ENCODE measurements at places on chromosomes 5 and 9. TPM values are rescaled to one million over a fixed set of nuclear protein-coding genes. Genes with fewer than 3 reads are reported as not detected.

- DNase-seq: no peak
These were observed 23.9 kb downstream of the LARP1 start for GRCh38 chr5:154779105-154779504.

DNA sequence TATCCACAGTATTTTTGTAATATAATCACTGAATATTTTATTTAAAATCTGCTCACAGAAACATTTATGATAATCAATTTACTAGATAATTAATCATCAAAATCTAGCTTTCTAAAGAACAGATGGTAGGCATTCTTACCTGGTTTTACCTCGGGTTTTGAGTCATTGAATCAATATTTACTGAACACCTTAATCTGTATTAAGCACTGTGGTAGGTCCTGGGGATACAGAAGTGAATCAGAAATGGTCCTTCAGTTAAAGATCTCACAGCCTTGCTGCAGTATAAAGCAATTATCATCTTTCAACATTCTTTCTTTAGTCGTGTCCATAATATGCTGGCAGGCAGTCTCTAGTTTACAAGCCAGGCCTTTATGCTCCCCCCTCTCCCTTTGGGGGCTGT lies 2.0 kb upstream of the MEIKIN start:
- no peak for DNase-seq

The PDE8B gene
- 53.1 TPM for total RNA-seq

GRCh38 chr5:56698463-56699381 lies 116.6 kb upstream of the MAP3K1 start:
- DNase-seq: no peak

GRCh38 chr9:135920973-135921585 lies 13.7 kb upstream of the CAMSAP1 start:
- DNase-seq: no peak

DNA sequence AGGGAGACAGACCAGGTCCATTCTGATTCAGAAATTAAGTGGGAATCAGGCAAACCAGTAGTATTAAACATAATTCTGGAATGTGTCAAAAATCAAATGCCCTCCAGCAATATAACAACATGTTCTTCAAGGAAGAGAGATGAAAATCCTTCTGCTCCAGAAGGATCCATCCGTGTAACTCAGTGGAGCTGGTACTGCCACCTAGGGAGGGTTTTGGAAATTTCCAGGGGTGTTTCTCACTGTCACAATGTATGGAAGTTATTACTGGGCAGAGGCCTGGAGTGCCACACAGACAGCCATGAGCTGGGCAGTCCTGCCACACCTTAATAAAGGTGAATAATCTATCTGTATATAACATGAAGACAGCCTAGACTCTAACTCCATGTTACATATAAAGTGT lies 87.5 kb downstream of the TTLL11 start:
- no peak for DNase-seq

GRCh38 chr9:107827304-107827703 lies 337.7 kb upstream of the KLF4 start:
- no peak for DNase-seq

The PCDHB11 gene
- total RNA-seq: 1.8 TPM

- DNase-seq: no peak
These were observed 82.8 kb upstream of the TLE1 start for GRCh38 chr9:81772144-81772543.

DNA sequence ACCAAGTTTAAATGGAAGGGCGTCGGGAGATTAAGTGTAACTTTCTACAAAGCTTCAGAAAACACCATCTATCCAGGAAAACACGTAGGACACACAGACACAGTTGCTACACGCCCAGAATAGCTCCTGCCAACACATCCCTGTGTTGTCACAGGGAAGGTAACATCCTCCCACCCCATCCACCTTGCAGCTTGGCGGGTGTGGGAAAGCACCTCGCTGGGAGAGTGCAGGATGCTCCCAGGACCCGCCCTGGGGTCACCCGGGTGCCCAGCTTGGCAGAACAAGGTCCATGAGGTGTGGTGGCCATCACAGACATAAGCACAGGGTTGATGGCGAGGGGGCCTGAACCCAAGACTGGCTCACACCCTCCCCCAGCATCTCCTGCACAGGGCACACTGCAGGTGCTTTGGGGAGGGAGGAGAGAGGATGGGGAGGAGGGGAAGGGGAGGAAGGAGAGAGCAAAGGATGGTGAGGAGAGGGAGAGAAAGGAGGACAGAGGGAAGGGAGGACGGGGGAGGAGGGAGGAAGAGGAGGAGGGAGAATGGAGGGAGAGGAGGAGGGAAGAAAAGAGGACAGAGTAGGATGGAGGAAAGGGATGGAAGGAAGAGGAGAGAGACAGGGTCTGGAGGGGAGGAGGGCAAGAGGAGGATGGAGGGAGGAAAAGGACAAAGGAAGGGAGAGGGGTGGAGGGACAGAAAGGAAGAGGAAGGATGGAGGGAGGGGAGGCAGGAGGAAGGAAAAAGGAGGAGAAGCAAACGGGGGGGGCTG lies 37.2 kb downstream of the GOLM1 start:
- no peak for DNase-seq

DNA sequence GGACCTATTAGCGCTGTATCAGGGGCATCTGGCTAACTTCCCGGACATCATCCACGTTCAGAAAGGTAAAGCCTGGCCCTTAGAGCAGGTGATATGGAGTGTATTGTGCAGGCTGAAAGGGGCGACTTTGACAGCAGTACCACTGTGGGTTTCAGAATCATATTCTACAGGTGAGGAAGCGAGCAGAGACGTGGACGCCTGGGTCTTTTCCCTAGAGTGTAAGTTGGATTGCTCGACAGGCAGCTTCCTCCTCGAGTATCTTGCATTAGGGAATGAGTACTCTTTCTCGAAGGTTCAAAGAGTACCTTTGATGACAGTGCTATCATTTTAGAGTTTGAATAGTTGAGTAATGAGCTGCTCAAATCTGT lies 1.9 kb downstream of the SNX18 start:
- DNase-seq: no peak

DNA sequence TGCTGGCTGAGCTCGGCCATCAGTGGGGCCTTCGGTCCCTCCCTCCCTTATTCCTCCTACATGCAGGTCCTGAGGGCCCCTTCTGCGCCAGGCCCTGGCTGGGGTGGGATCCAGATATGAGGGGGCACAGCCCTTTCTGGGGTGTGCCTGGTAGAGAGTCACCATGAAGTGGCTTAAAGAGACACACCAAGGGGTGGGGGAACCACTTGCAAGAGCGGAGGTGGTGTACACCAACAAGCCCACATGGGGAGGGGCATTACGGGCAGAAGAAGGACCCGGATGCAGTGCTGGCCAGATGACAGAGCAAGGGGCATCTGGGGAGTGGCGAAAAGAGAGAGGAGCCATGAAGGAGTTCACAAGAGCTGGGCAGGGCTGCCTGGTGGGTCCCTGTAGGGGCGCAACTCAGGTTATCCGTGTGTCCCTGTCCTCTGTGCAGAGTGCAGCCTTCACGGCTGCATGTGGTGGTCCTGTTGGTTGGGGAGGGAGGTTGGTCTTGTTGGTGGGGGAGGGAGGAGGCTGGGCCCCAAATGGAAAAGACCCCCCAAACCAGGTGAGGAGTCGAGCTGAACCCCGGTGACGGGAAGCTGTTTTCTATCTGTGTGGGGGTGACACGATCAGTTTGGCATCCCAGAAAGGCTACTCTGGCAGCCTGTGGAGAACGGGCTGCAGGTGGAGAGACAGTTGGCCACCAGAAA lies 158.1 kb downstream of the DAB2IP start:
- DNase-seq: no peak

The ASS1 gene
- total RNA-seq: 621 TPM

- no peak for DNase-seq
These were observed 33.4 kb upstream of the ARAP3 start for GRCh38 chr5:141715346-141715905.

- DNase-seq: no peak
These were observed 20.4 kb downstream of the PDE8B start for GRCh38 chr5:77230727-77231470.

DNA sequence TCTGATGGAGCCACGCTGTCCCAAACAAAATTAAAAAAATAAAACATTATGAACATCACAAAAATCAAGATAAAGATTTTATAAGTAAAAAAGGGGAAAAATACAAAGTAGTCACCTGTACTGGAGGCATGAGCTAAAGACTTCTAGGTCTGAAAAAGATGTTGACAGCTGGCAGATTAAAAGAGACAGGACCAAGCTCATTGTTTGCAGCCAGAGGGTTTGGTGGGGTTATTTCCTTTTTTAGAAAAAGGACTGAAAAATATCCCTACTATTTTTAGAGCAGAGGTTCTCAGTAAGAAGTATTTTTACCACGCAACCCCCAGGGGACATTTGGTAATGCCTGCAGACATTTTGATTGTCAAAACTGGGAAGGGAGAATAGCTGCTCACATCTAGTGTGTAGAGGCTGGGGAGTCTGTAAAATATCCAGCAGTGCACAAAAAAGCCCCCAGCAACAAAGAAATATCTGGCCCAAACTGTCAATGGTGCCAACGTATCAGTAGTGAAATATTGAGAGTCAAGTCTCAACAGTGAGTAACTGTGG lies 353.4 kb downstream of the TLE1 start:
- no peak for DNase-seq

DNA sequence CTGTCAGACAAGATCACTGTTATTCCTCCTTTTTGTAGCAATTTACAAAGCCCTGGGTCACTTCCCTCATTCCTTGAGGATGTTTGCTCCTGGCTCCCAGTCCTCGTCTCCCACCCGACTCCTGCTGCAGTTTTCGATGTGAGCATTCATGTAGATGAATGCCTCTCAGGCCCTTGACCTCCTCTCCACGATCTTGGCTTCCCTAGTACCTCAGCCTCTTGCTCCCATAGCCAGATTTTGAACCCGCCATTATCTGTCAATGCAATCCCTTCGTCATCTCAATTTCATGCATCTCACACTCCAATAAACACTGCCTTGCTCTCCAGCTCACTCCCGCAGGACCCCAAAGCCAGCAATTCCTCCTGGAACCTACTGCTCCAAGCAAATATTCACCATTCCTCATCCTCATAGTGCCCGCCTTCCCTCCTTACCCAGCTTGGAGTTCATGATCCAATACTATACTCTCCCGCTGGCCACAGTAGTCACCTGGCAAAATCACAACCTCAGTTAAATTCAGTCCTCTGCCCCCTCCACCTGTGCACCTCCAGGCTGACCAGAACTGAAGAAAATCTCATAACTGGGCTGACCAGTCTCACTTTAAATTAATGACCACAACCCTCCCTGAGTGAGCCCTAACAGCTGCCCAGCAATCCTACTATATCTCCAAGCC lies 35.1 kb upstream of the JADE2 start:
- DNase-seq: no peak
